ENCODE measurements at places on chromosomes 1 and 21. TPM values are rescaled to one million over a fixed set of nuclear protein-coding genes. Genes with fewer than 3 reads are reported as not detected.

DNA sequence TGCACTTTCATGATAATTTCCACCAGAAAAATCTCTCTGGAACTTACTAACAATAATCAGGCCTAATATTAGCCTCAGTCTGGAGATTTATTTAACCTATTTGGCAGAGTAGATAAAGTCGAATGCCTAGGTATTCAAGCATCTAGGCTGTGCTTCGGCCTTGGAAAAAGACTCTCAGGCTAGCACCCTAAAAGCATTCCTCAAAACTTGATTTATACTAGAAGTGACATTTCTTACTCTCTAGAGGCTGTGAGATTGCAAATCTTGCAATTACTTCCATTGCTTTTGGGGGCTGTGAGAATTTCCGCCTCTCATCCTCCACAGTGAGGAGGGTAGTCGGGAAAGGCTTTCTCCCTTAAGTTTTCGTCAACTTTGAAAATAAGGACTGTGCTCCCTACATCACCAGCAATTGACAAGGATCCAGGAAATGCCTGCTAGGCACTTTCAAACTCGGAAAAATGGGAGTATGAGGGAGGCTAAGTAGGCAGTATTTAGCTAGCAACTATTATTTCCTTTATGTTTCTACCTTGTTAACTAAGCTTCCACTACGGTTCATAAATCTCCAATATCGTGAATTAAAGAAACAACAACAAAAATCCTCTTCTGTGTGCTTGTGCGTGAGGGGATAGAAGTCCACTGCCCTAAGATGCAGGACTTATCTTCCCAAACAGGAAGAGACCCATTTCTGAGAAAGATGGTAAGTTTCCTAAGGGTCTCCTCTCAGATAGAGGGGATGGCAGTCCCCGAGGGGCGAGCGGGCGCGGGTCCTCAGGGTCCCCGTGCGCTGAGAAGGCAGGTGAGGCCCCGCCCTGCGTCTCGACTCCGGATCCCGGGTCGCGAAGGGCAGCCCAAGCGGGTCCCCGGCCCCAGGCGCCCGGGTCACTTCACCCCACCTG, 1.1 kb upstream of the LMO4 start:
- no peak for DNase-seq

DNA sequence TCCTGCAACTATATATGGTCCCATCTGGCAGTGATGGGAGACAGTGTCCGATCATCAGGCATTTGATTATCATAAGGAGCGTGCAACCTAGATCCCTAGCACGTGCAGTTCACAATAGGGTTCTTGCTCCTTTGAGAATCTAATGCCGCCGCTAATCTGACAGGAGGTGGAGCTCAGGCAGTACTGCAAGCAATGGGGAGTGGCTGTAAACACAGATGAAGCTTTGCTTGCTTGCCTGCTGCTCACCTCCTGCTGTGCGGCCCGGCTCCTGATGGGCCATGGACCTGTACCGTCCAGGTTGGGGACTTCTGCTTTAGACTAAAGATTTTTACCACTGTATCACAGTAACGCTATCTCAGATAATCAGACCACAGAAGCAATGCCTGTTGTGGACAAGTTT, 63.8 kb downstream of the TGFB2 start:
- no peak for DNase-seq

DNA sequence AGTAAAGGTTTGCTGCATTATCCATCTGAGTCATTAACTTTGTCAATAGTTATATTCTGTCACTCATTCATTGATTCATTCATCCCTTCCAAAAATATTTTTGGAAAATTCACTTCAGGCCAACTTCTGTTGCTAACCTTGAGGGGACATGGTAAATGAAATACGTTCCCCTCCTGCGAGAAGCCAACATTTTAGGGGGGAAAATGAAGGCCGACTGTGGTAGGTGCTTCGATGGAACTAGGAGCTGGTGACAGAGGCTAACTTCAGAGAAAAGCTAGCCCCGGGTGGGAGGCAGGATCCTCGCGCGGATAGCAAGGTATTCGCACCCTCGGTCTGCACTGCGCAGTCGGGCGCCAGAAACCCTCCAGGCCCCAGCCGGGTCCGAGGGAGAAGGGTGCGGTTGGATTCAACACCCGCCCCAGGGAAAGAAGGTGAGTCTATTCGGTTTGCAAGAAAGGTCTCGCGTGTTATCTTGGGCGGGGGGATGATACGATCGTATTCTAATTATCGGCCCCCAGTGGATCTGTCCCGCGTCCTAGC, 646 bp upstream of the RRP15 start:
- DNase-seq: peak; percentile 61

The TRIM58 gene
- total RNA-seq: 0.42 TPM

The OLFML3 gene
- total RNA-seq: 33.9 TPM

DNA sequence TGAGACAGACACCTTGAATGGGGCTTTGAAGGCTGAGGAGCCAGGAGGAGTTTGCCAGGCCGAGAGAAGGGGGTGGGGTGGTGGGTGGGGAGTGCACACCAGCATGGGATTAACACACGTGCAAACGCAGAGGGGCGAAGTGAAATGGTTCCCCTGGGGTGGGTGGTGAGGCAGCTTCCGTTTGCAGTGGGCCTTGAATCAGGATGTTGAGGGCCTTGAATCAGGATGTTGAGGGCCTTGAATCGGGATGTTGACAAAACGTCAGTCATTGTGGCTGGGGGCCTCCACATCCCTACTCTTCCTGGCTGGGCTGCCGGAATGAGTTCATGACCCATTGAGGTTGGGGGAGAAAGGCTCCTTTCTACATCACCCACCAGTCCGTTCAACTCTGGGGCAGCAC, 16.6 kb downstream of the LDLRAP1 start:
- DNase-seq: no peak

Data from right cardiac atrium (tissue), 5 donors.